Fibroblast of skin of abdomen (primary cell): ENCODE measurements at places on chromosomes 5 and 9.

GRCh38 chr5:168777651-168778050 lies 198.5 kb upstream of the PANK3 start:
- DNase-seq, result no peak

GRCh38 chr5:80763211-80763610 lies 108.4 kb upstream of the DHFR start:
- DNase-seq, result no peak

DNA sequence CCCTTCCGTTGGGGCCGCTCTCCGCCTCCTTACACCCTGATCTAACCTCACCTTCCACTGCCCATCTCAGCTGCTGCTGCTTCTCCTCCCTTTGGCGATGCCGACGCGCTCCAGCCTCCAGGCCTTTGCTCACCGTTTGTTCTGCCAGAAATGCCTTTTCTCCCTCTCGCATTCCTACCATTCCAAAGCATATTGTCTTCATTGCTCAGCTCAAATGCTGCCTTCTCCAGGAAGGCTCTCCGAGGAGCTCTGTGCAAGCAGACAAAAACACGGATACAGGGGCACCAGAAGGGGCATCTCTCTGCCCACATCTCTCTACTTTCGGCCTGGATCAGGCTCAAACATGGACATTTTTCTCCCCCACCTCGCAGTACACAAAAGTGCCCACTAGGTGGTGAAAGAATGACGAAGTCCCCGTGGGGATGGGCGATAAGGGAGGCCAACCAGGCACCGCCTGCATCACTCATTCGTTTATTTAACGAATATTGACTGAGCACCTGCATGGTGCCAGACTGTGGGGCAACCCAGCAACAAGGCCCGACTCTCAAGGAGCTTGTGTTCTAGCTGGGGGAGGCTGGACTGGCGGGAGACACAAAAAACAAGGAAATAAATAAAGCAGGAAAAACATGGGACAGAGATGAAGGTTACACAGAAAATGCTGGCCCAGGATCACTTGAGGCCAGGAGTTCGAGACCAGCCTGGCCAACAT lies 7.3 kb upstream of the GRHPR start:
- DNase-seq, result peak; percentile 79

DNA sequence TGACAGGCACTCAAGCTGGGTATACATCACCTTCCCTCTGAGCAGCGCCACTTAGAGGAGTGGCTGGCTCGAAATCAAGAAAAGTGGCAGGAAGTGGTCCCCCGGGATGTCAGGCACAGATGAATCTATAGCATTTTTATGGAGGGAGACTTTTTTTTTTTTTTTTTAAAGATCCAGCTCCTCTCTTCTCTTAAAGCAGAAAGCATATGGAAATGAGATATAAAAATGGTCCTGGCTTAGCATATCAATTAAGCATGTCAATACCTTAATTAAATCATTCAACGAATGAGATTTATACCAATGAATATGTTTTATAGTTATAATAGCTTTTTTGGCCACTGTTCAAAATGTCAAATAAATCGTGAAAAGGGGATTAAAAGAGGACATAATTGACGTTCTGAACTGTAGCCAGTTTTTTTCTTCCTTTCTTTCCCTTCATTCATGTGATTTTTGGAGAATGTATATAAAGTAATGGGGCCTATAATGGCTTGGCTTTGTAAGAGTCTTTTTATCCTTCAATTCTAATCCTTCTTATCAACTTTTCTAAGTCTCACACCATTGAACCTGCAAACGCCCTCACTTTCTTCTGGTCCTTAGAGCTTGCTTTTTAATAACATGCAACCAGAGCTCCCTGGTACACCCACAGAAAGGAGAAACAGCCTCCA lies 319.2 kb upstream of the PANK3 start:
- no peak for DNase-seq

DNA sequence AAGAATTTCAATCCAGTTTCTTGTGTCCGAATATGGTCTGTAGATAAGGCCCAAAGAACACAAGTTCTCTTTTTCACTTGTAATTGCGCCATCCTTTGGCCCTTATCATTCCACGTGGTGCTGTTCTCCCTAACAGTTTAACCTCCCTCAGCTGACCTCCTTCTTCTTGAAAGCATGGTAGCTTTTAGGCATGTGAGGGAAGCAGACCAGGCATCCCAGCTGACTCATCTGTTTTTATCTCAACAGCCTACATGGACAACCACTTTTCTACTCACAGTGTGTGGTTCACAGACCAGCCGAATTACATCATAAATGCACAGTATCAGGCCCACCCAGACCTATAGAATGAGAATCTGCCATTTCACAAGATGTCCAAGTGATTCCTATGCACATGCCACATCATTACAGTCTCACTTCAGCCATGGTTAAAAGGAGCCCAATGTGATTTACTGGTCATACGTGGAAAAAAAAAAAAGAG lies 26.9 kb upstream of the PLIN2 start:
- peak; percentile 67 for DNase-seq

GRCh38 chr9:89690334-89690912 lies 85.6 kb downstream of the GADD45G start:
- DNase-seq, result no peak

DNA sequence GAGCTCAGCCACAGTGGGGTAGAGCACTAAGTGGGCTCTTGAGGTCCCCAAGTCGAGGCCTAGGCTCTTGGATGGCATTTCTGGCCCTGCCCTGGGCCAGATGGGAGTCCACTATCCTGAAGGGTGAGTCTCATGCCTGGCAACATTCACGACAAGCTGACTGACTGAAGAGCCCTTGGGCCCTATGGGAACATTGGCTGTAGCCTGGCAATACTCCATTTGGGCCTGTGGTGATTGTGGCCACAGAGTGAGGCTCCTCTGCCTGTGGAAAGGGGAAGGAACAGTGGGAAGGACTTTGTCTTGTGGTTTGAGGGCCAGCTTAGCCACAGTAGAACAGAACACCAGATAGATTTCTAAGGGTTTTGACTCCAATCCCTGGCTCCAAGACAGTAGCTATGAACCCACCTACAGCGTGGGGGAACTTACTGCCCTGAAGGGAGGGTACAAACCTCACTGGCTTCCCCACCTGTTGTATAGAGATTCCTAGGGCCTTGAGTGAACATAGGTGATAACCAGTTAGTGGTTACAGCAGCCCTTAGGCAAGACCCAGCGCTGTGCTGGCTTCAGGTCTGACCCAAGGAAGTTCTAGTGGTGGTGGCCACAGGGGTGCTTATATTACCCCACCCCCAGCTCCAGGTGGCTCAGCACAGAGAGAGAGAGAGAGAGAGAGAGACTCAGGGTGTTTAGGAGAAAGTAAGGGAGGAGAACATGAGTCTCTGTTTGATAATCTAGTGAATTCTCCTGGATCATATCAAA lies 72.4 kb downstream of the KIAA0825 start:
- DNase-seq, result no peak

DNA sequence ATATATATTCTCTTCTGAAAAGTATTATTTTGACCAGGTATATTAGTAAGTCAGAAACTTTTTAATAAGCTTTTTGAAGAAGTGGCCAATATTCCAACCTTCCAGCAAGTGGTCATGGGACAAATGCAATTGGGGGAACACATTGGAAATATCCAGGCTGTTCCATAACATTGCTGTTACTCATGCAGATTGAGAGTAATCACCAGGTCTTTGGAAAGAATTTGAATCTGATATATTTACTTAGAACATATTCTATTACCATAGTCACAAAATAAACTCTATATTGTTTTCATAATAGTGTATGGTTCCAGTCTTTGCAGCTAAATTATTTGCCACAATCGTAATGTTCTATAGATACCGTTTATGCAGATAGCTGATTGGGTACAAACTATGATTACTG lies 102.8 kb downstream of the TAF11L14 start:
- no peak for DNase-seq

DNA sequence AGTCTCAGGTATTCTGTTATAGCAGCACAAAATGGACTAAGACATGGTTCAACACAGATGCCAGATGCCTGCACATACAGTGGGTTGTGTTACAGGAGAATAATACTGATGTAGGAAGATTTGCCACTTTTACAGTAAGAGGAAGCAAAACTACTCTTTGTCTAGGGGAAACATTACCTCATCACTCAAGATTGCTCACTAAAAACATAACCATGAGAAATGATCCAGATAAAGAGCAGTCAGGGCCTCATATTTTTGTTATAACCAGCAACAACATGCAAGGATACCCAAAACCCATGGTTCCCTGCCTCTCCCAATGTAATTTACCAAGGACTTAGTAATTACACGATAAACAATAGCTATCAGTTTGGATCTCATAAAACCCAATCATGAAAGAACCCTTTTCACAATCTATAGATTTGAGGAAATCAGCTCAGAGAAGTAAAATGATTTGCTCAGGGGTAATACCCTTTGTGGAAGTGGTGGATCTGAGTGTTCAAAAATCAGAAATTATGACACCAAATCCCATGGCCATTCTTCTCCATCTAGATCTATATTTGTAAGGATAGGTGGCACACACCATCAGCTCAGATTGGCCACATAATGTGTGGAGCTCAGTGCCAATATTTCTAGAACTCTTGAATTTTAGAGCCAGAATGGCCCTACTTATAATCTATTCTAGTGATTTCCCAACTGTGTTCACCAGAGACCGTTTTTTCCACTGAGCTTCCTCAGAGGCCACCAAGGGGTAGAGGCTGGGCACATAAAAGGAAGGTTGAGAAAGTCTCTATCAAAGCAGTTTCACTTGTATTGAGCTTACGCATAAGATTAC lies 27.8 kb downstream of the DPYSL3 start:
- DNase-seq, result peak; percentile 61

- peak; percentile 81 for DNase-seq
Measured at GRCh38 chr5:143913008-143913752, 101.2 kb downstream of the HMHB1 start.

DNA sequence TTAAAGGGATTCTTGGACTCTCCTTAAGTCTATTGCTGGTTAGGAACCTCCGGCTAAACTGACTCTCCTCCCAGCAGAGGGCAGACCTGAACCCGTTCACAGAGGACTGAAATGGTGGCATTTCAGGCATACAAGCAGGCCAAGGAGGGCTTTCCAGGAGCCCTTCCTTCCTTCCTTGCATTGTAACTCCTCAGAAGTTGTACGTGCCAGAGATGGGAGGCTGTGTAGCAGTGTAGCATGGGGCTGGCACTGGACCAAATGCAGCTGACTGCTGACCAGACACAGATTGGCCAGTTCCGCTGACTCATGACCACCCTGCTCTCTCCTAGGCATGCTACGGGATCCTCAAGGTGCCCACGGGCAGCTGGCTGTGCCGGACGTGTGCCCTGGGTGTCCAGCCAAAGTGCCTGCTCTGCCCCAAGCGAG lies 36.4 kb downstream of the JADE2 start:
- DNase-seq, result peak; percentile 24

DNA sequence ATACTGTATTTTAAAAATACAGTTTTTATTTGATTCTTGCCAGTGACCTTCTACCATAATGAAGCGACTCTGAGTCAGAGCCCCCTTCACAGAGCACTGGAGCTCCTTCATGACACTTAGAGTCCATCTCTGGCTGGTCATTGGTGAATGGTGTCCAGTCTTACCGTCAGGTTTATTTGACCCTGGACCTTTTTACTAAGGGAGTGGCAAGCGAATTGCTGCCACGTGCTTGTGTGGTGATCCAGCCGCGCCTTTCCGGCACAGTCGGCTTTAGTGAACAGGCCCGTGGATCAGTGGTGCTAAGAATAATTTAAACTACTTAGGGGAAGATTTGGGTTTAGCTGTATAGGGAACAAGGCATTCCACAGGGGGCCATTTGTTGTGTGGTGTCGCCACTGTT lies 48.5 kb downstream of the PRRC2B start:
- no peak for DNase-seq

DNA sequence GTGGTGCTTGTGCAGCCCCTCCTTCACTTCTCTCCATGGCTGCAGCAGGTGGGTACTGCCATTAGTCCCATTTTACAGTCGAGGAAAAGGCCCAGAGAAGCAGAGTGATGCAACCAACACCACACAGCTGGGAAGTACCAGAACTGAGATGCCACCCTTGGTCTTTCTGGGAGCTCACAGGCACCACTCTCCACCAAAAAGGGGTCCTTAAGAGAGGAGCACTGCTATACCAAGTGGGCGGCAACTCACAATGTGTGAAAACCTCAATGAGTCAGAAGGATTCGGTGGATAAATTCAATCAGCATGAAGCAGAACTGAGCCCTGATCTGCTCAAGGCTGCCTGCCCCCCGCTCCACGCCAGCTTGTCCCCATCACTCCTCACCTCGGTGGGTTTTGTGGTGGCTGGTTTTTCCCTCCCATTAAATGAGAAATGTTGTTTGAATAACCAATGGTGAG lies 213.7 kb downstream of the FSTL4 start:
- DNase-seq, result no peak

DNA sequence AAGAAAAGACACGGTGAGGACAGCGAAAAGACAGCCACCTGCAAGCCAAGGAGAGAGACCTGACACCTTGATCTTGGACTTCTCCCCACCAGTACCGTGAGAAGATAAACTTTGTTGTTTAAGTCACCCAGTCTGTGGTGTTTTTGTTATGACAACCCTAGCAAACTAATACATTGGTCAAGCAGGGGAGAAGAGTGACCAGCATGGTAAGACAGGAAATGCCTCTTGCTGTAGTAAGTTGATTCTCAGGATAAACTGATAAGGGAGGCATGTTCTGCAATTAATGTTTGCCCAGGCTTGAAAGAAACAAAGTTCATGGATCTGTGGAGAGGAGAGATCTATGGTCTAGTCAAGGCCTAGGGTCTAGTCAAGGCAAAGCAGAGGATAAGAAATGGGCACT lies 801.2 kb downstream of the MAT2B start:
- DNase-seq, result no peak

DNA sequence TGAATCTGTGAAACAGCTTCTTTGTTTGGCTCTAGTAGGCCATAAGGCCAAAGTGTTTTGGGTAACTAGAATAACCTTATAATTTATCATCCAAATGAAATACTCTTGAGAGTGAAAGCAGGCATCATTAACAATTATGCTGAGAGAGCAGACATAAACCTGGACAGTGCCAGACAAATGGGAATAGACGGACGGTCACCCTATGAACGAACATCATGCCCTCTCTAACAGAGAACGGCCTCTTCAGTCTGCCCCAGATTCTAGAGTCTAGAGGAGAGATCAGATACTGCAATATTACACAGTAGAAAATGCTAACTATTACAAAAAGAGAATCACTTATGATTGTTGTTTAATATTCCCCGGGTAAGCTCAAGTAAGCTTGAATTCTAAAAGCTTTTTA lies 68.5 kb downstream of the APBA1 start:
- DNase-seq, result no peak

- DNase-seq, result peak; percentile 23
Measured at GRCh38 chr9:71941998-71942567, 30.6 kb downstream of the C9orf85 start.
